Esophagus squamous epithelium (tissue), 5 donors: ENCODE measurements at places on chromosomes 3 and 15.

DNA sequence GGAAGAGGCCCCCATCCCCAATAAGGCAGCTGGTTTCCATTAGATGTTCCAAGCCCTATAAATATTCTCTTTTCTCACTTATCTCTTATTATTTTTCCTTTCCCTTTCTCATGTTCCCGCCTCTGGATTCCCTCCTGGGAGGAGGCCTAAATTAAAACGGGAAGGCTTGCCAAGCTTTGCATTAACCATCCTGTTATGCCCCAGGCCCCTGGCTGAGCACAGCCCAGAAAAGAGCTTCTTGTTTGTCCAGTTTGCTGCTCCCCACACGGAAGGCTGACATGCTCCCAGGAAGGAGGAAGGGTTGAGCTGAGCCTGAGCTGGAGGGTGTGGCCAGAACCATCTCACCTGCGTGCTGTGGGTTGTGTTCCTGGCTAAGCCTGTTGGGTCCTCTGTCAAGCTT lies 63.1 kb upstream of the BOC start:
- DNase-seq = no peak

DNA sequence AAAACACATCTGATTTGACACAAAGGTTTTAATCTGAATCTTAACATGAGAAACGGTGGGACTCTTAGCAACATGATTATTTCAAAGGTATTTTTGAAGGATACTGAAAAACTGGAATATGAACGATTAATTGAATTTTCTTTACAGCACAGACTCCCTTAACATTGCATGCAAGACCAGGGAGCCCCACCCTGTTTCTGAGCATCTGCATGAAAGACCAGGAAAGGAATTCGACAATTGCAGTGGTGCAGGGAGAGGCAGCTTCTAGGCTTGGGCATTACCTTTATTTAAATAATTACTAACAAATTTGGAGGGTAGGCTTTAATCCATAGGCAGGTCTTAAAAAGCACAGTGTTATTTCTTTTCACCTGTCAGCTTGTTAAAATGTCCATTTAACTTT lies 240.6 kb upstream of the TOPAZ1 start:
- no peak for DNase-seq

DNA sequence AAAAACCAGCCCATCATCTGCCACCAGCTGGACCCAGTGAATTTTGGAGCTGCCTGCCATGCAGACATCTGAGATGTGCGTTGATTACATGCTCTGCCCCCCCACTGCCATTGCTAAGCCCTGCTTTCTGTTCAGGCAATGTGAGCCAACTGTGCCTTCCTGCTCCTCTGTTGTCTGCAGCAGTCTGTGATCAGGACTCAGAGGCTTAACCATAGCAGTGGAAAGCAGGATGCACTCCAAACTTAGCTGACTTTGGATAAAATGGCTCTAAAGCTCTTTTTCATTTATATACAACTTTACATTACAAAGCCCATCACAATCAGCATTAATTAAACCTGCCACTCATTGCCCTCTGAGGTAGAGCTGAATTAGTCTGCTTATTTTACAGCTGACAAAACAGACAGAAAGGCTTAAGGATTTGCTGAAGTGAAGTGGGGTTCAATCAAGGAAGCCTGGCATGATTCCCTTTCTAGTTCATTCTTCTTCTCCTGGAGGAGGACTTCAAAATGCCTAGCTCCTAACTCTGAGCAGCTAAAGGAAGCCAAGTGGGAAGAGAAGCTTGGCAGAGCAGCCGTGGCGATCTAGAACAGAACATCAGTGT lies 15.7 kb upstream of the RPS27L start:
- no peak for DNase-seq

- DNase-seq = no peak
Measured at GRCh38 chr3:67624078-67624477, 30.3 kb downstream of the SUCLG2 start.

GRCh38 chr3:191961529-191961928 lies 500.6 kb downstream of the PYDC2 start:
- no peak for DNase-seq

- no peak for DNase-seq
Measured at GRCh38 chr3:190301591-190301990, 20.7 kb downstream of the CLDN1 start.

GRCh38 chr15:26083457-26083856 lies 220.3 kb upstream of the ATP10A start:
- no peak for DNase-seq

- no peak for DNase-seq
Measured at GRCh38 chr3:159114582-159114981, 312.7 kb downstream of the MFSD1 start.

DNA sequence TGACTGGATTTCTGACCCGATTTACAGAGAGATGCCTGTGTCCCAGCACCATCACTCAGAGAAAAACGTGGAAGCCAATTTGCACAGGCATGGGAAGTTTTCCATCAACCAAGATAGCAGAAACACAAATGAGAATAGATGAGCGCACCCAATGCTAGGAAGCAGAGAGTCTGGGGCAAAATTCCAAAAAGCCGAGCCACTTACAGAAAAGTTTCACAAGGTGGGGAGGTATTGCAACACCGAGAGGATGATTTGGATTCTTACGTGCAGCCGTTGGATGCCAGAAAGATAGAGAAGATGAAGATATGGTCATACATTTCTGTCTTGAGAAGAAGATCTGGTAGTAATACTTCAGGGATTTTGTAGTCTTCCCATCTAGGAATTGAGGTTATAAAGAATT lies 57.4 kb downstream of the UNC13C start:
- DNase-seq = no peak

DNA sequence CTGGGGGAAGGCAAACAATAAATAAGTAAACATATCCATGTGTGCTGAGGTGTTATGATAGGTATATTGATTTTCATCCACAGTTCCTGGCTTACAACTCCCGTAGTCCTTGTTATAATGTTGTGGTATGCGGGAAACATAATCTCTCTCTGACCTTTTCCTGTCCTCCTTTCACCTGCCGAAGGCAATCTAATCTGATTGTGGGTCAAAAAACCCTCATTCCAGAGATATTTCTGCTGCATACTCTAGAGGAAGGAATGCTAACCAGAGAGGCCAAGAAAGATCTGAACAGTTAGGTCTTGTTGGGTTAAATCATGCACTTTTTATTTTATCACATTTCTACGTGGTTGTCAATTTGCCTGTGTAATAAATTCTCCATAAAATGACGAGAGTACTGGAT lies 383.6 kb upstream of the SEMA6D start:
- DNase-seq = no peak

GRCh38 chr15:23052522-23052921 lies 13.2 kb upstream of the TUBGCP5 start:
- DNase-seq = no peak

GRCh38 chr3:46361408-46362283 lies 7.7 kb downstream of the CCR2 start:
- DNase-seq = no peak

DNA sequence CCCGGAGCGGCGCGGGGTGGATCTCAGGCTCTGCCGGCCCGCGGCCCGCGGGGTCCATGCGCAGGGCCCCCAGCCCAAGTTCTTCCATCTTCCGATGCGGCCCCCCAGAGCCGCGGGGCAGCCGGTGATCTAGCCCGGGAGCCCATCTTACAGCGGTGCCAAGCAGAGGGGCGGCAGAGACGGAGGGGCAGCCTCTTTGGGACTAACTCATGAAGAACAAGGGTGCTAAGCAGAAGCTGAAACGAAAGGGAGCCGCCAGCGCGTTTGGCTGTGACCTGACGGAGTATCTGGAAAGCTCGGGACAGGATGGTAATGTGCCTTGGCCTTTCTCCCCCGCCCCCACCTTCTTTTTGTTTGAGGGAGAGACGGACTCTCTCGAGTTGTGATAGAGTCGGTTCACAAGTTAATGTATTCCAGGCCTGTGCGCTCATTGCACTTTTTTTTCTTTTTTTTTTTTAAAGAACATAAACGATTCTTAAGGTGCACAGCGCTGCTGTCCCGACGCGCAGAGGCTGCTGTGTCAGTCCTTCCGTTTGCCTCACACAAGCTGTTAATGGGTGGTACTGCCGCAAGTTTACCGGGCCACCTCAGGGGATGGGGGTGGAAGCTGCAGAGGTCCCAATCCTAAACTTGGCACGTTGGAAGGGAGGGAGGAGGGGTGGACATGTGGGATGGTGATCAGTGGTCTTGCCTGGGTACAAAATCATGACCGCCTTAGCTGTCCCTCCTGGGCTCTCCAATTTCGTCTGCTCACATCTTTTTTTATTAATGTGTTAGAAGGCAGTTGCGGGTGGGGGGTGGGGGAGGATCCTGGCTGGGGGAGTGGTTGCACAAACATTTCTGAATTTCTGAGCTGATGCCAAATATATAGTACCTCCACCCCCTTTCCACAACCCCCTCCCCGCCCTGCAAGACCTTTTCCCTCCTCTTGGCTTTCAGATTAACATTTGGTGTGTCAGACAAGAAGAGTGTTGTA lies 801 bp downstream of the ARHGAP31 start:
- no peak for DNase-seq

GRCh38 chr15:75452364-75452864 lies 924 bp upstream of the SIN3A start:
- peak; percentile 27 for DNase-seq

- no peak for DNase-seq
Measured at GRCh38 chr3:45164056-45164455, 17.9 kb upstream of the CDCP1 start.

DNA sequence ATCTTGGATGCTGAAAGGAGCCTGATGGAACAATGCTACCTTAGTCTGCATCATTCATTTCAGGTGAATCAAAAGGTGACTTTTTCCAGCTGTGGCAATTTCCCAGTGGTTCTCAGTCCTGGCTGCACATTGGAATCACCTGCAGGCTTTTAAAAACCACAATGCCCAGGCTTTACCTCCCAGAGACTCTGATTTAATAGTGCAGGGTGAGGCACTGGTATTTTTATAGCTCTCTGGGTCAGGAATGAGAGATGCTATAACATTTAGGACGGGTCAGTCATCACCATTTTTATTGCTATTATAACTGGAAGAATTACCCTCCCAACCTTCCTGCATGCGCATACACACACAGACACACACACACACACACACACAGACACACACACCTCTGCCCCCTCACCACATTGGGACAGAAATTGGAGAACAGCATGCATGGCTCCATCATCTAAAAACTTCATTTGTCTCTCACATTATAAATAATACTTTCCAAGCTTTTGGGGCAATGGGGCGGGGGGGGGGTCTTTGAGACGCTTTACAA lies 41.1 kb downstream of the LARP6 start:
- no peak for DNase-seq

GRCh38 chr3:161848376-161848775 lies 351.8 kb downstream of the OTOL1 start:
- no peak for DNase-seq

DNA sequence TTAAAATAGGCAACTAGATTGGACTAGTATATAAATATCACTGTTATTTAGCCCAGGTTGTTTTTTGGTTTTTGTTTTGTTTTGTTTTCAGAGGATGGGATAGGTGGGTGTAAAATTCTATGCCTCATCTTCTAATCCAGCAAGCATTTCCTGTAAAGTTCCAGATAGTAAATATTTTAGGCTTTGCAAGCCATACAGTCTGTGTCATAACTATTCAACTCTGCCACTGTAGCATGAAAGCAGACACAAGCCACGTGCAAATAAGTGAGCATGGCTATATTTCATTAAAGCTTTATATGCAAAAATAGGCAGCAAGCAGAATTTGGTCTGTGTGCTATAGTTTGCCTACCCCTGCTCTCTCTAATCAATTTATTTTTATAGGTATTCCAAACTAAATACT lies 657.3 kb upstream of the TGFBR2 start:
- DNase-seq = no peak

GRCh38 chr3:157127831-157128767 lies 31.8 kb downstream of the CCNL1 start:
- no peak for DNase-seq

GRCh38 chr3:7947930-7948329 lies 553.7 kb upstream of the LMCD1 start:
- DNase-seq = no peak

- DNase-seq = no peak
Measured at GRCh38 chr3:190684776-190685175, 170.9 kb downstream of the IL1RAP start.

DNA sequence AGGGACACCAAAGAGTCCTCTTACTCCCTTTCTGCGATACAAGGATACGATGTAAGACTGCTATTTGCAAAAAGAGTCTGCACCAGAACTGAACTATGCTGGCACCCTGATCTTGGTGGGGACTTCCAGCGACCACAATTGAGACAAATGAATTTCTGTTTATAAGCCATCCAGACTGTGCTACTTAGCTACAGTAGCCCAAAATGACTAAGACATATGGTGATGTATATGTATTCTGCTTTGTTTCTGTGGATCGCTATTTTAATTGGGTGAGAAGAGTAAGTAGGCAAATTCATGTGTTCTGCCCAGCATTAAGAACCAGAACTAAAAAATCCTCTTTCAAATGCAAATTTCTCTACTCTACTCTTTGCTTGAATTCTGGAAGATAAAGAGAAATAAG lies 720.9 kb downstream of the DIPK2A start:
- DNase-seq = no peak

GRCh38 chr3:114877378-114878113 lies 269.5 kb downstream of the ZBTB20 start:
- no peak for DNase-seq

GRCh38 chr3:185825639-185826481 lies 1.0 kb upstream of the IGF2BP2 start:
- DNase-seq = no peak

- no peak for DNase-seq
Measured at GRCh38 chr3:111331912-111332311, 210.1 kb upstream of the CD96 start.

- DNase-seq = no peak
Measured at GRCh38 chr15:80892414-80892813, 97.2 kb downstream of the MESD start.

- DNase-seq = no peak
Measured at GRCh38 chr3:24128199-24129005, 183.3 kb downstream of the NR1D2 start.

DNA sequence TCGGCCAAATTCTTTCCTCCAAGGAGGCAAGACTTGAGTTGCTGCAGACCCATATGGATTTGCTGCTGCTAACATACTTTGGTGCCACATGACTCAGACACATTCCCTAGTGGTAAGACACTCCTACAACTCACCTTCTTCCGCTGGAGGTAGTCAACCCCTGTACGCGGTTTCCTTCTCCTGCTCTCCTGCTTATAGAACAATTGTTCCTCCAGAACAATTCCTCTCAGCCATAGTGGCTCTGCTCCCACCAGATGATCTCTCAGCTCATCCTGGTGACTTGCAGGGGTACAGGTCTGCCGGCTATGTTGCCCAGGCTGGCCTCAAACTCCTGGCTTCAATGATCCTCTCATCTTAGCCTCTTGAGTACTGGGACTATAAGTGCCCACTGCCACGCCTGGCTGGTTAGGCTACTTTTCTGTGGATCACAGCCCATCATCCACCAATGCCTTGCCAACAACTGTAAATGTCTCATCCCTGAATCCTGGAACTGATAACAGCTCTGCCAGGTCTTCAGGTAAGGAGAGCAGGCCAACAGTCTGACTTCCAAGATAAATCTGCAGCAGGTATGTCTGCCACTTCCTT lies 2.4 kb upstream of the CXCR6 start:
- no peak for DNase-seq

- DNase-seq = no peak
Measured at GRCh38 chr15:43505738-43506137, 11.7 kb upstream of the MAP1A start.

- no peak for DNase-seq
Measured at GRCh38 chr3:155367506-155367905, 74.0 kb upstream of the STRIT1 start.

GRCh38 chr15:89161666-89162065 lies 59.7 kb downstream of the RLBP1 start:
- no peak for DNase-seq
